ENCODE measurements at places on chromosomes 1 and 21.

GRCh38 chr1:32878183-32878582 lies 7.5 kb upstream of the FNDC5 start:
- no peak for DNase-seq

DNA sequence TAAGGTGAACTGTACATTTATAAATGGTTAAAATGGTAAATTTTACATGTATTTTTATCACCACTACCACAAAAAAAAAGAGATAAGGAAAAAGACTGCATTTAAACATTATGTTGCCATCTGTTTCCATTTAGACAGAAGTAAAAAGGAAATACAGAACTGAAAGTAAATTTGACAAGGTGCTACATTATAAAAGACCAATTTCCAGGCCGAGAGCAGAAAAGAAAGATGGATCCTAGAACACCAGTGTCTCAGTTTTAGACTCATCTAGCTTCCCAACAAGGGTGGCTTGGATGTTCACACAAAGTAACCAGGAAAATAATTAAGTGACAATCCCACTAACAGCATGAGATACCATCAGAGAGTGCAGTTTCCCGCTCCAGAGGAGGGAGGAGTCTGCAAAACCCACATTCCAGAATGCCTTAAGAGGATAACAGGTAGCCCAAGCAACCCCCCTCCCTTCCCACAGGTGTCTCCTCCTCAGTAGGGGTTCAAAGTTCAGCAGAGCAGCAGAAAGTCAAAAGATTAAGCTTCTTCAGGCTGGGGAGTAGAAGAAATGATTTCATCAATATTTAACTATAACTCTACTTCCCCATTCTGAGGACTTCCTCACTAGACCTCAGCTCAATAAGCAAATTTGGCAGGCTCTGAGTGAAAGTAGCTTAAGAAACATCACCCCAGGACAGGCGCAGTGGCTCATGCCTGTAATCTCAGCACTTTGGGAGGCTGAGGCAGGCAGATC lies 11.8 kb downstream of the TPM3 start:
- DNase-seq = no peak

DNA sequence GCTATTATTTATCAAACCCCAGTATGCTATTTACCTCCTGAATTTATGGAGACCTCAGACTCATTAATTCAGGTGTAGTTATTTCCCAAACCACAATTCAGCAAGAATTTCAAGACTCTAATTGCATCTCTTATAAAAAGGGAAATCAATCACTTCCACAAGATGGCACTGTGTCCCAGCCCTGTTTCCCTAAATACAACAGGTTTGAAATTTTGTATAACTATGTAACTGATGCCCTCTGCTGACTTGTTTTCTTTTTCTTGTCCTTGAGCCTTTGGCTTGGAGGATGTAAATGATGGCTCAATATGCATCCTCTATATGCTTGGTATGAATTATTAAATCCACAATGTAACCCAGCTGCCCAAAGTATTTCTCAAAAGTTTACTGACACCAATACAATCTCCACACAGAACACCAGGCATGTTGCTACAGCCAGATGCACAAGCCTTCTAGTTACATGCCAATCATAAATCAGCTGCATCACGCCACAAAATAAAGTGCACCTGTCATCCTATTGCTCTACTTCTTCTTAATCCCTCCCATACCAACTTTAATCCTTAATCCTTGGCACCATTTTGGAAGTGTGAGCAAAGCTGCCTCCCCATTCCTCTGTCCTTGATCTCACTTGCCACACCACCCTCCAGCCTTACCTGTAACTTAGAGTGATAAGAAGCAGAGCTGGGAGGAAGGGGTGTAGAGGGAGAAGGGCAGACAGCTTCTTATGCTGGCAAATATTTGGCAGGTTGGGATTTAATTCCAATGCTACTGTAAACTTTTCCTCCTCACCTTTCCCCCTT lies 9.0 kb downstream of the C1orf105 start:
- DNase-seq = peak; percentile 26

DNA sequence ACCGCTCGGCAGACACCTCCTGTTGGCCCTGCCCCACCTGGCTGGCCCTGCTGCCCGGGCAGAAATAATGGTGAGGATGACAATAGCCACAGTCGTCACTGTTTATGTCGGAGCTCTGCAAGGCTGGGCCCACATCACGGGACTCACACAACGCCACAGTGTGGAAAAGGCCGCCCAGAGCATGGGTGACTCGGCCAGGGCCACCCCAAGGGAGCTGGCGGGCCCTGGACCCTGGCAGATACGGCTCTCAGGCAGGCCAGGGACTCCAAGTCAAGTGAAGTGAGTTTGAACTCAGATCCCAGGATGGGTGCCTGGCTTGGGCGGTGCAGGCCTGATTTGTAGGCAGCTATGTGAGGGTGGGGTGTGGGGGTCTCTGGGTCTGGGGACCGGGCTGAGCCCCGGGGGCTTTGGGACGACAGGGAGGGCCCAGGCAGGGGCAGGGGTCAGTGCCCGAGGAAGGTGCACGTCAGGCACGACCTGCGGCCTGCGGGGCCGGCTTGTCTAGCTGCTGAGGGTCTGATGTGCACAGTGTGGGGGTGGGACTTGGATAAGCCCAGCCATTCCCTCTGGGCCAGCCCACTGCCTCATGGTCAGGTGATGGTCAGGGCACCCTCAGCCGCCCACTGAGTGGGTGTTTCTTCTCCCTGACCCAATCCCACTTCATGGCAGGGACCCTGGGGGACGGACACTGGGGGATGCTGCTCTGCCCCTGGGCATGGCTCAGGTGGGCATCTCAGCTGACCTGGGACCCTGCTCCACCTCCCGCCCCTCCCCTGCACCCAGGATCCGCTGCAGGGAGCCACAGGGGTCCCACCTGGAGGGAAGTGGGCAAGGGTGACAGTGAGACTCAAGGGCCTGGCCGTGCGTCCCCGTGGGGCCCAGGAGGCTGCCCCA lies 1.0 kb downstream of the RNF223 start:
- no peak for DNase-seq

GRCh38 chr1:13732971-13733667 lies 33.1 kb downstream of the PRDM2 start:
- DNase-seq = no peak

GRCh38 chr1:23422941-23423340 lies 1.6 kb downstream of the TCEA3 start:
- no peak for DNase-seq

- DNase-seq = no peak
Measured at GRCh38 chr1:6099297-6099696, 53.6 kb downstream of the KCNAB2 start.

GRCh38 chr1:90149101-90149500 lies 154.2 kb downstream of the ZNF326 start:
- DNase-seq = no peak

DNA sequence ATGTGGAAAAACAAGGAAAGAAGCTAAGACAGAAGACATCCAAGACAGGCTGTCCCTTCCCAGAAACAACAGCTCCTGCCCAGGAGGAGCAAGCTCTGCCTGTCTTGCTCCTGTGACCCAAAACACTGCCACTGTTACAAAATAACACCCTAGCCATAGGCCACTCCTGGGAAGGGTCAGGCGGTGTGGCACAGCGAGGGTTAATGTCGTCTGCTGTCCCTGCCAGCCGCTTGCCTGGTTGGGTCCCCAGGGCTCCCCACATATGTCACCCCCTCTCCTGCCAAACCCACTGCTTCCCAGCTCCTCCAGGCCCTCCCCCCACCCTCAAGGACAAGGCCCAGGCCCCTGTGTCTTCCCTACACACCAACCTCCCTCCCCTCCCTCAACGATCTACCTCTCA lies 3.9 kb upstream of the NHLH1 start:
- no peak for DNase-seq

GRCh38 chr1:67700220-67700619 lies 15.2 kb downstream of the GADD45A start:
- DNase-seq = no peak

DNA sequence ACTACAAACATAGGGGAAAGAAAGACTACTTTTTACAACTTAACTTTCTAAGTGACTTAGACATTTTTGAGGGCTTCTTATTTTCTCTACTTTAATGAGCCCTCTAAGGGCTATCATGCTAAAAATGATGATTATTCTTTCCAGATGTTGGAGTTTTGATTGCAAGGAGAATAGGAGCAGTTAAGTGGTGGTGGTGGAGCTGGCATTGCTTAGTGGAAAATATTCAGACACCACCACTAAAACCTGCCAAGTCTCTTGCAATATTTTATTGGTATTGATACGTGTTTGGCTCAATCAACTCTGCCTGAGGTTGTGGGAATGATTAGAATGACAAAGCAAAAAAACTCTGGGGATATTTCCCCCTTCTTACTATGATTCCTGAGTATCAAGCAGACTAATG lies 82.6 kb upstream of the PTGFR start:
- DNase-seq = no peak

DNA sequence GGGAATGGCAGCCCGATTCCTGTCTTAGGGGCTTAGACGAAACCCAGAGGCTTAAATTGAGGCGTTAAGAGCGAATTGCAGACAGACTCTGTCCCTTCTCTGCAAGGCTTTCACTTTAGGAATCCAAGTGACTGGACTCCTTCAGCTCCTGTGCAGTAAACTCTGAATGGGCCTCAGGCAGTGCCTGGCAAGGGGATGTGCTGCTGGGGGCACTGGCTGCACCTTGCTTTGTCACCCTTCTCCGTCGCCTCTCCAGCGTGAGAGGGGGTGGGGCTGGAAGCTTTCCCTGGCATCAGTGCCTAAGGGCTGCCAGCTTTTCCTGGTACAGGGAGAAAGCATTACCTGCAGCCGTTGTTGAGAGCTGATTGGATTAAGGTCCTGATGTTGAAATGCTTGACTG lies 39.9 kb upstream of the NFASC start:
- no peak for DNase-seq

GRCh38 chr1:107544285-107544684 lies 403.4 kb downstream of the NTNG1 start:
- no peak for DNase-seq

- no peak for DNase-seq
Measured at GRCh38 chr1:232166942-232167341, 463.0 kb downstream of the SIPA1L2 start.

DNA sequence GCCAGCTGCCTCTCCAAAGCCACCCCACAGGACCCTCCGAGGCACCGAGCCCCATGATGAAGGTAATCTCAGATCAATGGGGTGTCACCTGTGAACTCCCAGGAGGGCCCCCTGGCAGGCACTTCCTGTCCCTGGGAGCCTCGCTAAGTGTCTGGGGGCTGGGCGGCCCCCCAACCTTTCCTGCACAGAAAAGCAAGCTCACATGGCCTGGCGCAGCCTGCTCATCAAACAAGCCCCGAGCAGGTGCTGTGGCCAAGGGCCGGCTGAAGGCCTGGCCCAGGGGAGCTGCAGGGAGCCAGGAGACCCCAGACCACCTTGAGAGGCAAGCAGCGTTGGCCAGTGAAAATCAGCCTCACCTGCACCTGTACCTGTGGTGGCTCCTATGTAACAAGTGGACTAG lies 2.9 kb downstream of the RIPK4 start:
- DNase-seq = no peak

GRCh38 chr1:118998171-118998570 lies 10.0 kb upstream of the TBX15 start:
- no peak for DNase-seq

GRCh38 chr1:178724728-178725465 lies at the start of gene RALGPS2:
Gene RALGPS2, plus strand, starts transcription at chr1:178725244. Its CDS starts 51,521 bp downstream, at chr1:178776765.
- DNase-seq = peak; percentile 76

- no peak for DNase-seq
Measured at GRCh38 chr1:168079761-168080160, 57.0 kb downstream of the GPR161 start.

DNA sequence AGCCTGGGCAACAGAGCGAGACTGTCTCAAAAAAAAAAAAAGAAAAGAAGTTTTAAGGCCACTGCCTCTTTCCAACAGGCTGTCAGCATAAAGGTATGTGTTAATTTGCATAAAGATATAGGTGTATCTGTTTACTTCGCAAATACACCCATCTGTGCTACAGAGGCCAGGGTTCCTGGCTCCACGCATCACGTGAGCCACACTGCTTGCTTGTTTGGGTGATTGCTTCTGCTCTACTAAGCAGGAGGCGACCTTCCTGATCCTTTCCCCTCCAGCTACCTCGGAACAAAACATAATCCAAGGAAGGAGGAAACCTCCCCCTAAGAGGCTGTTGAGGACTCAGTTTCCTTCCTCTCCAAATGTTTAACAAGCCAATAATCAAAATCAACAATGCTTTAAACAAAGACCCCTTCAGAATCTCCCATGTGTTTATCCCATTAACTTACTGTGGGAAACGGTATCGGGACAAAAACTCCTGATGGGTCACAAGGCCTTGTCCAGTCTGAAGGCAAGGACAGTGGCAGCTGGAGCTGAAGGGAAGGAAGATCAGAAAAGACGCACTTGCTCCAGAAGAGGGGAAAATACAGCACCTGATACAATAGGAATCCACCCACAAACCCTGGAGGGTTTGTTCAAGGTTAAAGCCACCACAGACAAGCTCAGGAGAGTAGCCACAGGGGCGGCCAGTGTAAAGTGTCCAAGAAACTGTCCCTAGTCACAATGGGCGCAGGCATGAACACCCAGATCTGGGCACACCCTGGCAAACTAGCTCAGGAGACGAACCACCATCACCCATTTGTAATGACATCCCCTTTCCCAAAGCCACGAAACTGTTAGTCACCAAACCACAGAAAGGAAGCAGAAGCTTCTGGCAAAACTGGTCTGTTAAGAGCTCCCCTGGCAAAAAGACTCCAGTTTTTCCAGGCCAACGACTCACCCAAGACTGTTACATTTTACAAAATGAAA lies 17.2 kb downstream of the CTNNBIP1 start:
- no peak for DNase-seq

GRCh38 chr1:169545472-169545871 lies 40.8 kb downstream of the F5 start:
- no peak for DNase-seq

- DNase-seq = peak; percentile 65
Measured at GRCh38 chr1:34742667-34743270, 12.1 kb upstream of the GJB5 start.

GRCh38 chr1:93526431-93526830 lies 78.5 kb downstream of the FNBP1L start:
- no peak for DNase-seq

- no peak for DNase-seq
Measured at GRCh38 chr1:176857632-176858031, 306.9 kb downstream of the ASTN1 start.

DNA sequence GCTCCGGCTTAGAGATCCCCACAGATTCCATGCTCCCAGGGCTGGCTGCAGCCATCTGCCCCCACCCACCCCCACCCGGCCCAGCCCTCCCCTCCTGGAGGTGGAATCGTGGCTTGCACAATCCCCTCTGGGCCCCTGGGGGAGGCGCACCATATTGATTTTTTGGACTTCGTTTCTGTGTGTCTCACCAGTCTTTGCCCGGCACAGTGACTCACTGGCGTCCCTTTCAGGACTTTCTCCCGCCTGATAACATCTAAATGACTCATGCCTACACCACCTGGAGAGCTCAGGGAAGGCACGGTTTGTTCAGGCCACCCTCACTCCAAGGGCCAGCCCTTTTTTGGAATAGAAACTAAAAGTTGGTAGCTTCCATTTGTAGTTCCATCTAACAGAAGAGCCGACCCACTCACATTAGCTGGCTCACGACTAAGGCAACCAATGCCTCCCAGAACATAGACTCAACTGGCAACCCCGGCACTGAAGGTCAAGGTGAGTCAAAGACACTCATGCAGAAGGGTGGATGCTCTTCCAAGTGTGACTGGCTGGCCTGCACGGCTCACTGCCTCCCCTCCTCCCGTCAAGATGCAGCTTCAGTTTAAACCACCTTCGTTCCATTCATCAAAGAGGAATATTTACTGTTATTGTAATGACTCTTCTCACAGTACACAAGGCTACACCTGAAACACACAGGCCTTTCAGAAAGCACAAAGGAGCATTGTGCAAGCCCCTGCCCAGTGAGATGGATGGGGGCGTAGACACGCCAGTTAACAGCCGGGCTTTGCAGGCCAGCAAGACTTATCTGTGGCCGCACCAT lies 18.1 kb upstream of the ETS2 start:
- DNase-seq = no peak

Measured in NCI-H1436 (cell line).